ENCODE measurements at places on chromosomes 4 and X.

DNA sequence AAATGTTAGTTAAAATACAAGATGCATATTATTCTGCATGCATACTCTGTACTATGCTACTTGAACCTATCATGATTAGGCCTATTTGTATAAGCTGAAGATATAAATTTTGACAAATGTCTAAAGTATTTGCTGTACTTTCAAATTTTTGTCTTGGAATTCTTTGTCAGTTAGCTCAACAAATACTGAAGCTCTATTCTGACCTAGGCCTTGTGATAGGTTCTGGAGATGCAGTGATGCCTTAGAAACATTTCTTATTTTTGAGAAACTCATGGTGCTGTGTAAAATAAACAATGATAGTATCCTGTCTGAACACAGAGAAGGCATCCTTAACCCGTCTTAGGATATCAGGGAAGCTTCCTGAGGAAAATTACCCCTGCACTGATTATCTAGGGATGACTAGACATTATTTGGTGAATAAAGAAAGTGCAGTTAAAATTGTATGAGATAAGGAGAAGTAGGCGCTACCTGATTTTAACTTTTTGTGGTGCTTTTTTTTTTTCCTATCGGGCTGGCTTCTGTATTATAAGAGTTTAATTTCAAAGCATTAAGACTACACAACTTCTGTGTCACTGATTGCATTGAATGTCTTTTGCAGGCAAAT lies 43.4 kb downstream of the MOB1B start:
- peak; percentile 58 for DNase-seq

DNA sequence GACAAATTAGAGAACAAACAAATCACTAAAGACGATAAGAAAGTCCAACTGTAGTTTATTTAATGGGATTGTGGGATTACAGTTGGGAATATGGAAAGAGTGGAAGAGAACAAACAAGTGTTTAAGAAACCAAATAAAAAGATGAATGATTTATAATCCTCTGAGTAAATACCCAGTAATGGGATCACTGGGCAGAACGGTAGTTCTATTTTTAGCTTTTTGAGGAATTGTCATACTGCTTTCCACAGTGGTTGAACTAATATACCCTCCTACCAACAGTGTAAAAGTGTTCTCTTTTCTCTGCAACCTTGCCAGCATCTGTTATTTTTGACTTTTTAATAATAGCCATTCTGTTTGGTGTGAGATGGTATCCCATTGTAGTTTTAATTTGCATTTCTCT lies 15.0 kb downstream of the C4orf51 start:
- no peak for DNase-seq

- peak; percentile 80 for DNase-seq
Observed at GRCh38 chrX:7147978-7148854, at the start of gene PUDP. Gene PUDP, minus strand, starts transcription at chrX:7148153. Its CDS starts 40 bp downstream, at chrX:7148113.

GRCh38 chrX:50211510-50211909 lies 6.9 kb downstream of the CCNB3 start:
- peak; percentile 47 for DNase-seq

DNA sequence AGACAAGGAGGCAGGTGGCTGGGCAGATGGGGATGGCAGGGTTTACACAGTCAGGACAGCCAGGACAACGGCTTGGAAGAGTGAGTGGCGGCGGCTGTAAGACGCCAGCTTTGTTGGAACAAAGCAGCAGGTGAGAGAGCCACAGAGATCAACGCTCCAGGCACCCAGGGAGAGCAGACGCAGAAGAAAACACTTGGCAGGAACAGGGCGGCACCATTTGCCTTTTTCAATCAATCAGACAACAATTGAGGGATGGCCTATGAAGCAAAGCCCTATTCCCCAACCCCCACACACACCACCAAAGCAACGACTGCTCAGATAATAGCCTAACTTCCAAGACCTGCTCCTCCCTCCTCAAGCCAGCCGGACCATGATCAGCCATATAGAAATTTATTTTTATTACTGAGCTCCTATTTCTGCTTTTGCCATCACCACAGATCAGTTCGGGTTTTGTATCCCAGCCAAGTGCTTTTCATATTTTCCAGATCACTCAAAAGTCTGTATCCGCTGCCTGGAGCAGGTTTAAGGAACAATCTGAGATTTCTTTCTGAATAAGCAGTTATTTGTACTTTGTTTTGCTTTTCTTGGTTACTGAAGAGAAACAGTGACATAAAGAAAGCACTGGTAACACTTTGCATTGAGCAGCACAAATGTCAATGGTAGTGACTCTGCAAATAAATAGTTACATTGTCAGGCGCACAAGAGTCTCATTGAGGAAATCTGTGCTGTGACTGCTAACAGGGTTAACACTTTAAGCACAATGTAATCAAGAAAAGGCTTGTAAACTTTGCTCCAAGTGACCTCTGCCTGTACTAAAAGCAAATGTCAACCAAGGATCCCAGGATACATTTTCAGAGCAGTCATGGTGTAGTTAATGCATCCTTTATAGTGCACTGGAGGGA lies 81.8 kb upstream of the RBPJ start:
- DNase-seq, result peak; percentile 76

DNA sequence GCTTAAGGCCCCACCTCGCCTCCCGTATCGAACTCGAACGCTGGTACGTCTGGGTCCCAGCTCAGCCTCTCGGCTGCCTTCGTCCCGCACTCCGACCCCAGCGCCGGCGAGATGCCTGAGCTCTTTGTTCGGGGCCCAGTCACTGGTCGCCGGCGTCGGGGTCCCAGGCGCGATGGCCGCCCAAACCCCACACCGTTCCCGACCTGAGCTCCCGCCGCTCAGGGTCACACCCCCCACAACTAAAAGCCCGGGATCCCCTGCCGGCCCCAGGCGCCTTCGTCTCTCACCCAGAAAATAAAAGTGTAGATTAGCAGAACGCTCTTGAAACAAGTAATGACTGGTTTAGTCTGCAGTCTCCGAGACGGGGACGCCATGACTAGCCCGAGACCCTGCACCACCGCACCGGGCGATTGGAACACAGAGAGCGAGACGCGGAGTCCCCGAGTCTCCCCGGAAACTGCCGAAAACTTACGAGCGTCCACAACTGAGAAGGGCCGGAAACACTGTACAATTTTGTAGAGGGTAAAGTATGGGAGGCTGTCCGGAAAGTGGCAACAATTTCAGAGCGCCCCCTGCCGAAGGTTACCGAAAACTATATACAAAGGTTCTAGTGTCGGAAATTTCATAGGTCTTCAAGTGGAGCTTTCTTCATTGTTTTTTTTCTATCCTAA lies at the start of gene TSPAN6:
Gene TSPAN6, minus strand, starts transcription at position 486 of the 671 bp plus-strand sequence. Its CDS starts 112 bp downstream, at position 374.
- DNase-seq, result peak; percentile 92

- DNase-seq, result no peak
Observed at GRCh38 chr4:68432320-68432719, 14.9 kb upstream of the TMPRSS11E start.

DNA sequence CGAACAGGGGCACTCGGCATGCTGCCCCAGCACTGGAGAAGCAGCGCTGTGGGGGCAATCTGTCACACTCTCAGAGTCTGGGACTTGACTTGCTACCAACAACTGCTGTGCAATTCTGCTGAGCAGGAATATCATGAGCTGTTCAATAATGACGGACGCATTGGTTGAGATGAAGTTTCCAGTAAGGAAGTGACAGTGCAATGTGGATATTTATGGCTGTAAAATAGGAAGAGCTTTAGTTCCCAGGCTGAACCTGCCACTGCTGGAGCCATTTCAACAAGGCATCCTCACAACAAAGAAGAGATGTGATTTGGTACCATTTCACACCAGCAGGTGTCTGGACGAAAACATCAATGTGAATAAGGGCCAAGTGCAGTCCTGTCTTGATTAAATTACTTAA lies 24.2 kb downstream of the CHST7 start:
- DNase-seq, result no peak
